ENCODE measurements at places on chromosomes 4 and X.
A peak's percentile ranks its signal among the peaks of the same experiment; 100 is the strongest.

GRCh38 chr4:108058685-108059440, 69.2 kb downstream of the HADH start:
- peak; percentile 75 for DNase-seq

DNA sequence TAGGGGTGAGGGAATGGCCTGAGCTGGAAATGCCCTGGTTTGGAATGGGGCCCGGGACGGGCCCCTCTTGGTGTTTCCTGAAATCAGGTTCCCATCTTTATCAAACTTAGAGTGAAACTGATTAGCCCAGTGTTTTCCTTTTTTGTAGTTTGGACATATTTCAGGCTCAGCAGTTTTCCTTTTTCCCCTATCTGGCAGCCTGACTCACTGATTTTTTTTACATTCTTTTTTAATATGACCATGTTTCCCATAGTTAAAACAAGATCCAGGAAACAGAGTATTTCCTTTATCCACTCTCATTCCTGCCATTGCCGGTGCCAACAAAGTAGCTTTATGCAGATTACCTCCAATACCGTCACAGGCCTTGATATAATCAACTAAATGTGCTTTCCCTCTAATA, 20.5 kb upstream of the C4orf17 start:
- no peak for DNase-seq

DNA sequence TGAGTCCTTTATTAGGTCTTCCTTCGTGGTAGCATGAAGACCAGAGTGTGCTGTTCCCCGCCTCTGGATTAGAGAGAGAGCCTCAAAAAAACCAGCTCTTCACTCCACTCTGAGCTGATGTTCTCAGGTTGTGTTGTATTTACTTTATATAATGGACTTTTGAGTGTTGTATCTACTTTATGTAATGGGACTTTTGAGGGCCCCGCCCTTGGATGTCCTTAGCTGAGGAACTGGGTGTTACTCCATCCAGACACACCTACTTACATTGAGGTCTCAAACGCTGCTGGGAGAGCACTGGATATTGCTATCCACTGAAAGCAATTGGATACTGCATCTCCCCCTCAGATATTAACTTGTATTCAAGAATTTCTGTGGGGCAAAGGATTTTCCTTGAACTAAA, 28.2 kb downstream of the ATP8A1 start:
- no peak for DNase-seq

DNA sequence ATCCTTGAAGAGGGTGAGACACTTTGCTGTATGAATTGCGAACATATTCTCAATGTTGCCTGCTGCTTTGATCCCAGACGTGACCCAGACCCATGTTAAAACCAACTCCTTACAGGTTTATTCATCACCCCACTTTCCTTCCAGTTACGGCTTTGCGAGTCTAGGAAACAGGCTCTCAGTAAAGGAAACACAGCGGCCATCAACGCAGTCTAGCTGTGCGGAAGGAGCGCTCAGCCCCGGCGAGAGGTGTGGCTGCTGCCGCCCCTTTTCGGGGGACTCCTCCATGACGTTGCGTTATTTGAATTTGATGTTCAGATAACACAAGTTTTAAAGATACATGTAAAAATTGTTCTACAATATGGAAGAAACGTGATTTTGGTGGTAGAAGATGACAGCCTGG, 206.4 kb upstream of the FAT1 start:
- DNase-seq, result no peak

DNA sequence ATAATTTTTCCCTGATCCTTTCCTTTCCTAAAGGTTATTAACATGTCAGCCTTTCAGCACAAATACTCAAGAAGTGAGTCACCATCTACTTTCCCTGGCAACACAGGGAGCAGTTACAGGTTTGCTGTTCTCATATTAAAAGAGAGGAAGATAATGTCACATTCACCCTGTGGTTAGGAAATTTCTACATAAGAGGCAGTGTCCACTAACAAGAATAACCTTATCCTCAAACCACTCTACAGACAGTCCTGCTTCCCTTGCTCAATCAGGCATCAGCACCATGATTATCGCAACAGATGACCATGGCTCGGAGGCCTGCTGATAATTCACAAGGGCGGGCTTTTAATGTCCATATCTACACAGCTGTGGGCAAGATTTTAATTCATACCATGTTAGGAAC, 30.9 kb downstream of the RNF150 start:
- DNase-seq, result peak; percentile 70

- no peak for DNase-seq
These were observed 1.4 kb downstream of the COX7B start for GRCh38 chrX:77900688-77901087.

DNA sequence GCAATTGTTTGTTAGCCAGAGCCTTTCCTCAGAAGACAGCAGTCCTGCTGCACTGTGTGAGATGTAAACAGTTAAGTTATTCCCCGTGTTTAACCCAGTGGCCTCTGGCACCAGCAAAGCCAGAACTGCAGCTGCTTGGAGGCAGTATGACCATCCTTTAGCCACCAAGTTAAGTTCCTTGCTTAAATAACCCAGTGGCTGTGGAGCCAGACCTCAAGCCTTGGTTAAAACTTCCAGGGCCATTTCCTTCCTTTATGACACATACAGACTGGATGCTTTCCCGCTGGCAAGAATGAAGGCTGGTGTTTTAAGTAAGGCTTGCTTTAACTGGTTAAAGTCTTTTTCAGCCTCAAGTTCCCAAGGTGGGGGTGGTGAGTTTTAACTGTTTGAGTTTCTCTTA, 379.8 kb downstream of the DCAF12L2 start:
- no peak for DNase-seq

DNA sequence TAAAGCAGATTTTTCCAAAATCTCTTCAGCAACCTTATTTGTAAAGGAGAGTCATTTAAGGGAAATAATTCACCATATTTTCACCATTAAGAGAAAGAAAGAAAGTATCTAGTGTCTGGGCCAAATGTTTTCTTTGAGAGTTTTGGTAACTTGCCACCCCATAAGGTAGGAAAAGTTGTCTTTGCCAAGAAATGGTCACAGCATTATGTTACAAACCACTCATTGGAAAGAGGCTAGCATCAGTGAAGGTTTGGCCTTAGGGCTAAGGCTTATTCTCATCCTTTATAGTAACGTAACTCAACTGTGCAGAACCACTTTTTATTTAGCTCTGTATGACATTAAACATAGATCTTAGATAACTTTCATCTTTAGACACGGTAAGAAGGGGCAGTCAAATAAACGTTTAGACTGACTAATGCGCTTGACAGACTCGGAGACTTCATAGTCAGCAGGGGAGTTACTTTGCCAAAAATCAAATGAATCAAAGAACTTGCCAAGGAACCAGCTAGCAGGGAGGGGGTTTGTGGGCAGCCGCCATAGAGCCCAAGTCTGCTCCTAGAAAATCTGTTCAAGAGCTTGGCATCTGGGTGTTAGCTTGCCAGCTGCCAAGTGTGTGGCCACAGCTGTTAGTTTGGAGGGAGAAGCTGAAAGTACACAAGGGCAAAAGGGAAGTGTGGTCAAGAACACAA, 182.8 kb upstream of the GRID2 start:
- DNase-seq, result no peak

DNA sequence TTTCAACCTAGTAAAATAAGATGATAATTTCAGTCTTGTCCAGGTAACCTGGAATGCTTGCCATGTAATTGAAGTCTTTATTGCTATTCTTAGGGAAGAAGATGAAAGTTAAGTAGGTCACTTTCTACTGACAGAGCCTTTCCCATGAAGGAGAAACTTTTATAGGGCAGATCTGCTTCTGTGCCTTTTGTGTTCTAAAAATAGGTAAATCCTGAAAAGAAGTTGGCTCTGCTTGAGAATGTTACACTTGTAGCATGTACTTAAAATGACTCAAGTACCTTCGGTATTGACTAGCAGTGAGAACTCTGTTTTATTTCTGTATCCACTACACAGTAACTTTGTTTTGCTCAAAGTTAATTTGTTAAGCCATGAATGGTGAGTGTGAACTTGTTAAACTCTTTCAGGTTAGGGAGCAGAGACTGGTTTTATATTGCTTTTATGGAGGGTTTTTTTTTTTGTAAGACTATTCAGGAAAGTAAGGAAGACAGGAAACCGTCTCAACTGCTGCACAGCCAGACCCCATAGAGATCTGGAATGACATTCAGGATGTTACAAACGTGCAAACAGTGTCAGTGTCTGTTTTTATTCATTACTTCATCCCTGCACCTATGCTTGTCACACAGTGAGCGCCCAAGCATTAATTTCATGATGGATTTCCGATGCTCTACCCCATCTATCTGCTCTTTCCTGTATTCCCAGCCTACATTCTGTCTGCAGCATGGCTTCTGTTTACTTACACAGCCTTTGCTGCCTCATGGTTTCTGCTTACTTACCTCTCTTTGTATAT, 53.0 kb downstream of the SEPTIN11 start:
- no peak for DNase-seq

- no peak for DNase-seq
These were observed 143.1 kb downstream of the RBM47 start for GRCh38 chr4:40486534-40486933.

- DNase-seq, result no peak
These were observed 1.8 kb downstream of the DKK2 start for GRCh38 chr4:107034091-107034995.

- no peak for DNase-seq
These were observed 16.1 kb downstream of the BEND4 start for GRCh38 chr4:42136371-42136770.

- no peak for DNase-seq
These were observed 41.4 kb upstream of the USP9X start for GRCh38 chrX:41043674-41044345.

DNA sequence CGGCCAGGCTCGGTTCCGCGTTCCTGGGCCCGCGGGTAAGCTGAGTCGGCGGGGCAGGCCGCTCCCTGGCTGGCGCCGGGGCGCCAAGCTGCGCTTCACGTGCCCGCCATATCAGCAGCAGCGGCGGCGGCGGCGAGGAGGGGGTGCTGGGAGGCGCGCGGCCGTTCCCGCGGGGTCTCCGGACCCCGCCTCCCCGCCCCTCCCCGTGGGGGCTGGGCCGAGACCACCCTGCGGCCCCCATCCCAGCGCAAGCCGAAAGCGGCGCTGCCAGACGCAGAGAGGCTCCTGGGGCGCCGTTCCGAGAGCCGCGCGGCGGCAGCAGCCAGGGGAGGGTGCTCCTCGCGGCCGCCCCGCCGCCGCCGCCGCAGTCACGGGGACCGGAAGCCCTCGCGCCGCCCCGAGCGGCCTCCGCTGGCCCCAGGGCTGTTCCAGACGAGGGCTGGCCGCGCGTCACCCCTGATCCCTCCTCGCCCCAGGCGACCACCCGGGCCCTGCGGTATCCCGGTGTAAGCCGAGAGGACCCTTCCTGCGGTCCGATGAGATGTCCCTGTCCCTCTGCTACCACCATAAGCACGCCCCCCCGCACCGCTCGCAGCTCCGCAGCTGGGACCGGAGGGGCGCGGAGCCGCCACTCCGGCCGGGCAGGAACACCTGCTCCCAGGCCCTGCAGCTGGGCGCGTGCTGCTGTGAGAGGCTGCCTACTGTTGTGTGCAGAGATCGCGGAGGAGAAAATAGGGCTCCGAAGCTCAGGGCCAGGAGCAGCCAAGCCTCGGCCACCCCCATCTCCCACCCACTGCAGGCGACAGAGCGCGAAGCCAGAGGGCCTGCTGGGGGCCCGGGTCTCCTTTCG, 7.5 kb upstream of the BCOR start:
- no peak for DNase-seq

GRCh38 chr4:41296995-41297394, 40.3 kb downstream of the UCHL1 start:
- no peak for DNase-seq

DNA sequence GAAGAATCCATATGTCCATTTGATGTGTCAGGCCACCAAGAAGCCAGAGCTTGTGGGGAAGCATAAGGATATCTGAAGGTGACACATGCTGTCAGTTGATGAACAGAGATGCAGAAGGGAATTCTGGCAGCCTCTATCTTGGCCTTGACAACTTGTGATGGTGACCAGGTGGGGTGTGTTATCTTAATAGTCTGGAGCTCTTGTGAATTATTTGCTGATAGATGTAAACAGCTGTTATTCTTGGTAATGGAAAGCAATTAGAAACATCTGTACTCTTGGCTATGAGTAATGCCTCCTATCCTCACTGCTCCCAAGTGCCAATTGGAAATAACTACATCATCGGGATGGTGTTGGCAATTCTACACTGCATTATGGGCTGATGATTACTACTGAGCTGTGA, 51.9 kb downstream of the NAA11 start:
- no peak for DNase-seq

DNA sequence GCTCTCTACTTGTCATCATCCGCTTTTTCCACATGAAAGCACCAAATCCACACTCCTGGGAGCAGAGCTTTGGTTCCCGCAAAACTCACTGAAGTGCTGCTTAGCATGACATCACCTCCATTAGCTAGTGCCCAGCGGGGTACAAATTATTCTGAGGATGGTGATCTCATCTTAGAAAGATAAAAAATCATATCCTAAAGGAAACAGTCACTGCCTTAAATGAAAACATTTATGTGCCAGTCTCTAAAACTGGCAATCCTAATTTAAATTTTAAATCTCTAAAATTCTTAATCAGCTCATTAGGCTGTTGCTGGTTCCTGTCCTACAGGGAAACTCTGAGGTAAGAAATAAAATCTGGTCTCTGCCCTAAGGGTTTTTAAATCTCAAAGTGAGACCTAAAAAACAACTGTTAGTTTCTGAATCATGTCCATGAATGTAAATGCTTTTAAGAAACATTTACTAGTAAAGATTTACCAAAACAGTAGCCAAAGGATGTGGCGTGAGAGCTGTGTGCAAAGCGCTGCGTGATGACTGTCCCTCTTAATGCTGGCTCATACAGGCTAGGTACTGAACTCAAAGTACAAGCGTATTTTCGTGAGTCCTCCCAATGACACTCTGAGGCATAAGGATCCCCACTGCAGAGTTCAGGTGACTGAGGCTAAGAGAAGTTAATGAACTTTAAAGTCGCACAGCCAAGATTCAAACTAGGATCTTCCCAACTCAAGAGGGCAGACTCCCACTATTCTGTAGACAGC, 4.5 kb downstream of the CASP3 start:
- DNase-seq, result no peak

DNA sequence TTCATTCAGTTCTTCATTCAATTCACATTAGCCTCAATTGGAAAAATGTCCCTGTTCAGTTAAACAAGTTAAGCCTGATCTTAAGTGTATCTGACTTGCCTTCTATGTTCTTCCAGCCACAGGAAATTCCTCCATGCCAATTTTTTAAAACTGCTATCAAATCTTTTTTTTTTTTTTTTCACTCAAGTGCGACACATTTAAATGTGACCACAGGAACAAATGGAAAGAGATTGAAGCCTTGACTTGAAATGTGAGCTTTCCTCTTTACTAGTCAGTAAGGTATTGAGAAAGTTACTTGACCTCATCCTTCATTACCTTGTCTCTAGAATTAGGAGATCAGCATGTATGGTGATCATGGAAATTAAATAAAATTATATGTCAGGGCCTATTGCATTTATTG, 165.1 kb downstream of the SLIT2 start:
- no peak for DNase-seq
